ENCODE measurements at places on chromosomes 2 and 18.
A peak's percentile ranks its signal among the peaks of the same experiment; 100 is the strongest.

GRCh38 chr2:170375192-170375591, 197.2 kb downstream of the MYO3B start:
- DNase-seq, result no peak

DNA sequence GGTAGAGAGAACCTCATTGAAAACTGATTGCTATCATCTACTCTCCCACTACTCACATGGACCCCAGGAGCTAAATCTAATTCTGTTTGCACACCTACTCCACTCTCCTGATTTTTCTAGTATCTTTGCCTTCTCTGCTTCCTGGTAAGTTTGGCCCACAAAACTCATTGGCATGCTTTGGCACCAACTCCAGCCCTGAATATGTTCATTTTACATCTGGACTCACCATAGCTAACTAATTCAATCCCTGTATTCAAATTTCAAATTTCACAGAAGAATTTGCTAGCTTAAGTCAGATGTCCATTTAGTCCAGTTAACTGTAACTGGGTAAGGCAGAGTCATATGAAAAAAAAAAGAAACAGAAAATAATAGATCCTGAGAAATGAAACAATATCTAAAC, 442.1 kb downstream of the SUCLG1 start:
- no peak for DNase-seq

DNA sequence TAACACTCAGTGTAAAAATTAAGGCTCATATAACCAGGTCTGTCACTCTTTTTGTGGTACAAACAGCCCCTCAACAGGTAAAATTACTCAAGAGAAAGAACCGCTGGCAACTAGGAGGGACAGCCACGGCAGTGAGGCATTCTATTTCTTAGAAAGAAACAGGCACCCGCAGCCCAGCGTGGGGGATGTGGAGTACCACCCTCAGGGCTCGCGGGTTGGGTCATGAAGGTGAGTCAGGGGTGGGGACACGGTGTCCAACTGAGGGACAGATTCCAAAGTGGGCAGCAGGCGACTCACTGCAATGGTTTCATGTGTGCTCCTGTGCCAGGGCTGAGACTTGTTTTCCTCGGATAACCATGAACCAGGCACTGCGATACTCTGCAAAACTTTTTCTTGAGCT, 129.4 kb downstream of the DTNB start:
- DNase-seq, result no peak

- DNase-seq, result no peak
Observed at GRCh38 chr2:136204971-136205370, 87.0 kb upstream of the CXCR4 start.

GRCh38 chr18:59044855-59045254, 94.8 kb upstream of the SEC11C start:
- DNase-seq, result no peak

- no peak for DNase-seq
Observed at GRCh38 chr2:233179848-233180366, 71.6 kb upstream of the ATG16L1 start.

DNA sequence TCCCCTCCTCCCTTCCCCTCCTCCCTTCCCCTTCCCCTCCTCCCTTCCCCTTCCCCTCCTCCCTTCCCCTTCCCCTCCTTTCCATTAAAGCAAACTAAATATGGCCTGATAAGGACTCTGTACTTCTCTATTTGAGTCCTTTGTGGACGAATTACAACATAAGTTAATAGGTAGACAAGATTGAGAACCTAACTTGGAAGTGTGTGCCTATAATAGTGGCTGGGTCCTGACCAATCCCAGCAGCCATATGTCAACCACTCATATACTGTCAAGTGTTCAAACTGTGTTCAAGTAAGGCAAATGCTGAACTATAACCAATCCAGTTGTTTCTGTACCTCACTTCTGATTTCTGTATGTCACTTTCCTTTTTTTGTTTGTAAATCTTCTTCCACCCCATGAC, 97.1 kb upstream of the RBMS1 start:
- no peak for DNase-seq

- DNase-seq, result no peak
Observed at GRCh38 chr2:47867205-47867604, 39.1 kb downstream of the FBXO11 start.

DNA sequence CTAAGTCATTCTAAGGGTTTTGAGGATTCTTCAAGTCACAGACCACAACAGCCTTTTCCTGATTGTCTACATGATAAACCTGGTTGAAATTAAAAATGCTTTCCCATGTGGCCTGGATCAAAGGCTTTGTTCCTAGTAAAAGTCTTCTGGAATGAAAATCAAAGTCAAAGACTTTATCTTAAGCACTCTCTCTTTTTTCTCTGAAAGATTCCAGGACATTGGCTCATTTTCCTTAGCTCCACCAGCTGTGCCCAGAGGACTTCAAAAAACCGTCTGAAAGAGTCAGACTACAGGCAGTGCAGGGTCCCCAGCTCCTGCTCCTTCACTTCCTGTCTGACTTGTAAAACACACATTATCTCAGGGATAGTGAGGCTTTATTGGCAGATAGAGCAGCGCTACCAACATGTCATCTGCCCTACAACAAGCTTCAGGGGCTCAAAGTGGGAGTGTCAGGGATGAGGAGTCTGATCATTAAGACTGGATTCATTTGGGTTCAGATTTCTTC, 148.2 kb downstream of the ESCO1 start:
- no peak for DNase-seq

DNA sequence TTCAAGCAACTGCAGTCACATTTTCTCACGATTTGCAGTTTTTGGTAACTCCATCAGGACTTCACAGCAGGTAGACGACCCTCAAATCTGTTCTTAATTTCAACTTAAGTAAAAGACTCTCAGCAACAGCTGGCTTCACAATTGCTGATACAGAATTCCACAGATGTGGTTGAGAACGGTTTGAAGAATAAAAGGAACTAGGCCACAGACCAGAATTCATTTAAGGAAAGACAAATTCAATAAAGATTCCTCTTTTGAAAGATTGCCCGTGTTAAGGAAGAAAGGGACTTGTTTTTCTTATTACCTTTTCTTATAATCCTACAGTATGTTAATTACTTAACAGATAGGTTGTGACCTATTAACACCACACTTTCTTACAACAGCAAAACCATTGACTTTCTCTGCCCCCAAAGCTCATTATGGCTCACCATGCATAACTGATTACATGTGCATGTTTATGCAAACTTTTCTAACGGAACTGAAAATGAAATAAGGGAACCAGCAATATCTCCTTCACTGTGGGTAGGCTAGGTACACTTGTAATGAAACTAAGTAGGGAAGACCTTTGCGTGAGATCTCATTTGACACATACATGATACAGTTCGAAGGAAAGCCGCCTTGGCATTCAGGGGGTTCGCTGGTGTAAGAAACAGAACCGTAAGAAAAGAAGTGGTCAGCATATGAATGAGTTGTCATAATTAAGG, 4.7 kb upstream of the ZNF516 start:
- peak; percentile 80 for DNase-seq

GRCh38 chr2:98685930-98686887, 44.7 kb downstream of the MGAT4A start:
- no peak for DNase-seq

DNA sequence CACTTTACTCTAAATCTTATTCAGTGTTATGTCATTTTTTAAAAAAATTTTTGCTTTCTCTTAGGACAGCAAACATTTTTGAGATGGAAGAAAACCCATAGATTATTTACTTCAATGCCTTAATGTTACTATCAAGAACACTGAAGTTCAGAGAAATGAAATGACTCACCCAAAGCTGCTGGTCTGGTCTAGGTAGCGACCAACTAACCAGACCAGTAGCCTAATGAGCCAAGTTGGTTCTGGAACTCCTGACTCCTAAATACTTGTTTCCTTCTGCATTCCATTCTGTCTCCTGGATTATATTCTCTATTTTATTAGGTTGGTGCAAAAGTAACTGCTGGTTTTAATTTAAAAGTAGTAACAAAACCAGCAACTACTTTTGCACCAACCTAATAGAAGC, 35.4 kb downstream of the SLC8A1 start:
- no peak for DNase-seq

DNA sequence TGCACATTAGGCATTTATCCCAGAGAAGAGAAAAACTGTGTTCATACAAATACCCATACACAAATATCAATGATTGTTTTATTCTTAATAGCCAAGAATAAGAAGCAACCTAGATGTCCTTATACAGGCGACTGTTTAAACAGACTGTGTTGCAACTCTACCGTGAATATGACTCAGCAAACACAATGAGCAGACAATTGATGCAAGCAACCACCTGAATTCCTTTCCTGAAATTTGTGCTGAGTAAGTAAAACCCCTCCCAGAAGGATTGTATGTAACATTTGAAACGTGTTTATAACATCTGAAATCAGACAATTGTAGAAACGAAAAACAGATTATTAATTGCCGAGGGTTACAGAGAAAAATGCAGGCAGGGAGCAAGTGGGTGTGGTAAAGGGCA, 621.9 kb upstream of the SOX11 start:
- no peak for DNase-seq

DNA sequence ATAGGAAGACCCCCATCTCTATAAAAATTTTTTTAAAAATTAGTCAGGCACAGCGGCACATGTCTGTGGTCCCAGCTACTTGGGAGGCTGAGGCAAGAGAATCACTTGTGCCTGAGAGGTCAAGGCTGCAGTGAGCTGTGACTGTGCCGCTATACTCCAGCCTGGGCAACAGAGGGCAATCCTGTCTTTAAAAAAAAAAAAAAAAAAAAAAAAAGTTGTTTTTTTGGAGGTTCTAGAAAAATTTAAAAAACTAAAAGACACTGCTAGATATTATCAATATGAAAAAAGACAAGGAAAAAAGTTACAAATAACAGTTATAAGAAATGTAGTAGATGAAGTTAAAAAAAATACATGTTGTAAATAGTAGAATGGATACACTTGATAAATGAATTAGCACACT, 56.1 kb upstream of the C2orf15 start:
- no peak for DNase-seq

DNA sequence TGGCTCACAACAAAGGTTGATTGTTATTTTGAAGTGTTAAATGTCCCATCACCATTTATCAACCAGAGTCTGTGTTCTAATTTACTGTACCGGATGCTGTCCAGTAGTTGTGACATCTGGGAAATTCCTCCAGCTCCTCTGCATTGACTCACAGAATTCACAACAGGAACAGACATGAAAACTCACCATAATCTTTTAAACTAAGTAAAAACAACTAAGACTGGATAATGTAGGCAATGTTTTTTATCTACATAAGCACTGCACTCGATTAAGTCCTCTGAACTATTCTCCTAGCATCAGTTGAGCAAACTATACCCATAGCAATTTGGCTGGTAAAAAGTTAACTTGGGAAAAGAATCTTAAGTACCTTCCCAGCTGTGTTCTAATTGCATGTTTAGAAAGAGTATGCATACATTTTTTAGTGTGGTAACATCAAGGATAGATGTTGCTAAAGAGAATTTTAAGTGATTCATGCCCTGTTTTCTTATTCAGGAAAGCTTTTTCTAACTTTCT, 42.9 kb upstream of the MYO1B start:
- DNase-seq, result no peak

GRCh38 chr2:240834377-240834975, 14.5 kb upstream of the KIF1A start:
- DNase-seq, result no peak

DNA sequence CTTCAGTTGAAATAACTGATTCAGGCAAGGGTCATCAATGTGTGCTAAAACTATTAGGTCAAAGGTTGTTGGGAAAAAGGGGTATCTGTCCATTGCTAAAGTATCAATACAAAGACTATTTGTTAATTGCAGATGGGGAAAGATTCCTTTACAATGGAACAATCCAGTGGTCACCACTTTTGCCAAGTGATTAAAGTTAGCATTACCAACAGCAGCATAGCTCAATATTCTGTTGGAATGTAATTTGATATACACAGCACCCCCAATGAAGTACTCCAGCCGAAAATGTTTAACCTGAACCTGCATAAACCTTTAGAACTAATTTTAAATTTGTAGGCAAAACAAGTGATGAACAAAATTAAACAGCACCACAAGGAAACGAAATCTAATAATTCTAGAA, 191.0 kb downstream of the TCF4 start:
- no peak for DNase-seq

DNA sequence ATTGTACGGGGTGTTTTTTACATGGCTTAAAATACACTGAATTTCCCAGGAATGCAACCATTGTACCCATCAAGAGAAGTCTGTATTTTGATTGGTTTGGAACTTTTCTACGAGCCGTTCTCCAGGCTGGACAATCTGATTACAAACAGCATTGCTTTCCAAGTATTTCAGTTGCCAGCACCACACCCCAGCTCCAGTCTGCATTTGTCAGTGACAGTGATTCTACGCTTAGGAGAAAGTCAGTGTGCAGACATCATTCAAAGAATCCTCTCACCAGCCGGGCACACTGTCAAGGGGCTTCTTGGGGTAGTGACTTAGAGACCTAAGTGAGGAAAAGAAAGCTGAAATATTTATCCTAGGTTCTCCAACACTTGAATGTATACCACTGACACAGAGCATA, 194.1 kb downstream of the ANAPC1 start:
- DNase-seq, result no peak

GRCh38 chr2:3959372-3959771, 256.0 kb downstream of the DCDC2C start:
- DNase-seq, result peak; percentile 63

DNA sequence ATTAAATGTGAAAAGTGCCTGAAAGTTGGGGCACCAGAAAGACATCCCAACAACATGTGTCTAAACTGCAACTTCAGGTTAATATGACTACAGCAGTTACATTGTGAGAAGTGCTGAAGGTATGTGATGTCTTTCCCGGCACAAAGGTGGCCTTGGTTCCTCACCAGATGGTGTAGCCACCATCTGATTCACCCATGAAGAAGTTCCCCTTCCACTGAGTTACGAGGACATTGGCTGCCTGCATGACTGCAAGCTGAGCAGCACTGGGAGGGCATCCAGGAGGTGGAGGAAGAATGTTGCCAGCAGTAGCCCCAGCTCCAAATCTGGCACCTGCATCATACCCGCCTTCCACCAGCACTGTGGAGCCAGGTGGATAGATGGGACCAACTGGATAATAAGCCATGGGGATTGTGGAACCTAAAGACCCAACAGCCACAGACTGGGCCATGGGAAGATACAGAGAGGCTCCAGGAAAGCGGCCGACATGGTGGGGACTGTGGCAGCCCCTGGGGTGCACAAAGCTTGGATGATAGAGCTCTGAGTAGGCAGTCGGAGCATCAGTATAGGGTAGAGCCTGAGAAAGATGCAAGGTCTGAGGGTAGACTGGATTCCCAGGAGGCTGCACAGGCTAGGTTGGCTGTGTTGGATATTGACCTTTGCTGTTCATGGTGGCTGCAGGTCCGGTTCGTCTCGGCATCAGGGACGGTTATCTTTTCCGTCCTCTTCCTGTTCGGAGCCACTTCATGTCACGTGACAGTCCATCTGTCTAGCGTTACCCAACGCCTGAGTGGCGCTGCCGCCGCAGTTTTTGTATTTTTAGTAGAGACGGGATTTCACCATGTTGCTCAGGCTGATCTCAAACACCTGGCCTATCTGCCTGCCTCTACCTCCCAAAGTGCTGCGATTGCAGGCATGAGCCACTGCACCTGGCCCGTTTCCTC, 36.9 kb downstream of the SUMO1 start:
- DNase-seq, result no peak
